Anterior cingulate cortex (tissue), 58 donors: ENCODE measurements at places on chromosomes 7 and 10.

GRCh38 chr7:73701357-73701995 is 18.0 kb downstream of the STX1A start:
- peak; percentile 39 for DNase-seq

GRCh38 chr7:23469150-23469960 is 936 bp downstream of the IGF2BP3 start:
- DNase-seq = no peak

GRCh38 chr10:121337427-121337826 is 260.8 kb downstream of the FGFR2 start:
- no peak for DNase-seq

DNA sequence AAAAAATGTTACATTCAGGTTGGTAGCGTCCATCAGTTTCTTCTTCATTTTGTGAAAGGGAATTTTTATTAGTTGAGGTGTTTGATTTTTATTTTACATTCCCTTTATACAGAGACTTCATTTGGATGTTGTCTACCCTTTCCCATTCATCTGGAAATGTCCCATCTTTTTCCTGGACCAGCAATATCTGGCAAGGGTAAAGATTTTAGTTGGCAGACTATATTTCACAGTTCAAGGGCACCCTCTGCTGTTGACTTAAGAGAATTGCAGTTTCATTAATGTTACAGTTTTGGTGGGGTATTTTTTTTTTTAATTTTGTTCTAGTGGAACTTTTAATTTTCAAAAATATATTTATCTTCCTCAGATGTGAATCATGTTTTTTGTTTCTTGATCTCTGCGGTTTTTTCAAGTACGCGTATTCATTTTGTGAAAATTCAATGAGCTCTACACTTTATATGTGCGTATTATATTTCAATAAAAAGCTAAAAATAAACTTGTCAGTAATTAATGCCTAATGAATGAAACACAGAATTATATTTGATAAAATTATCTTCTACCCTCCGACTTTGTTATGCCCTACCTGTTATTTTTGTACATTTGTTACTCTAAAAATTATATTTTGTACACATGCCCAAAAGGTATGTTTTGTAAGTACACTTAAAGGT is 97.9 kb upstream of the KLF14 start:
- no peak for DNase-seq

DNA sequence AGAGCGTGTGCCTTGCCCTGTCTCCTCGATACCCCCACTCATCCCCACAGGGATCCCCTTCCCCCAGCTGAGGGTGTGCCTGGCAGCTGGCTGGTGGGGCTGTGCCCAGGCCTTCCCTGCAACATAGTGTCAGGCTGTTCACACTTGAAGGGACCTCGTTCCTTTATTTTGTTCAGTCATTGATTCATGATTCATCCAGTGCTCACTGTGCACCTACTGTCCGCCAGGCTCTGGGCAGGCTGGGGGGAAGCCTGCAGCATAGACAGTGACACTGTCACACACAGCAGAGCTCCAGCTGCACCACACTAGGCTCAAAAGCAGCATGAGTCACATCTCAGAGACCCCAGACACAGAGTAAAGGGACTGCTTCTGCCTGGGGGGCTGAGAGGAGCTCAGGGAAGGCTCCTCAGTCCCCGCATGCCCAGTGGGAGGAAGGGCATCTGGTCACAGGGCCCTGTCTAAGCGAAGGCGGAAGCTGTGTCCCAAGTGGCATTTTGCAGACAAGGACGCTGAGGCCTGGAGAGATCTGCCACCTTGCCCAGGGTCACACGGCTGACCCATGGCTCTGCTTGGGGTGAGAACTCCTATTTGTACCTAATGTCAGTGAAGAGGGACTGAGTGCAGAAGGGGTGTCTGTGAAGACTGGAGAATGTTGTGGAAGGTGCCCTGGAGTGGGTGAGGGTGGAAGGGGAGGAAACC is 27.9 kb downstream of the CDH23 start:
- no peak for DNase-seq

DNA sequence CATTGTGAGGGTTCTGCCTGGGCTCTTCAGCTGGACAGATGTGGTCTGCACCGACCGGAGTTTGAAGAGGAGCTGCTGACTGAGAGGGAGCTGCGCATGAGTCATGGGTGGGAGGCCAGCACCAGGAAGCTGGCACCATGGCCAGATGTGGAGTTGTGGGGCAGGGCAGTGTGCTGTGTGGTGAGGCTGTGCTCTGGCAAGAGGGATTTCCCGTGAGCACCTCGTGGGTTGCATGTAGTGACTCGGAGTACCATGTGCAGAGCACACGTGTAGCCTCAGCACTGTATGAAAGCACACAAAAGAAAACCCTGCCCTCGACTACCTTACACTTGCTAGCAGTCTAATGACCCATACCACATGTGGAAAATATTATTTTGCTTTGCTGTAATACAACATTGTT is 103.4 kb downstream of the WNT2 start:
- DNase-seq = no peak
